ENCODE measurements at places on chromosomes 7 and 10.

DNA sequence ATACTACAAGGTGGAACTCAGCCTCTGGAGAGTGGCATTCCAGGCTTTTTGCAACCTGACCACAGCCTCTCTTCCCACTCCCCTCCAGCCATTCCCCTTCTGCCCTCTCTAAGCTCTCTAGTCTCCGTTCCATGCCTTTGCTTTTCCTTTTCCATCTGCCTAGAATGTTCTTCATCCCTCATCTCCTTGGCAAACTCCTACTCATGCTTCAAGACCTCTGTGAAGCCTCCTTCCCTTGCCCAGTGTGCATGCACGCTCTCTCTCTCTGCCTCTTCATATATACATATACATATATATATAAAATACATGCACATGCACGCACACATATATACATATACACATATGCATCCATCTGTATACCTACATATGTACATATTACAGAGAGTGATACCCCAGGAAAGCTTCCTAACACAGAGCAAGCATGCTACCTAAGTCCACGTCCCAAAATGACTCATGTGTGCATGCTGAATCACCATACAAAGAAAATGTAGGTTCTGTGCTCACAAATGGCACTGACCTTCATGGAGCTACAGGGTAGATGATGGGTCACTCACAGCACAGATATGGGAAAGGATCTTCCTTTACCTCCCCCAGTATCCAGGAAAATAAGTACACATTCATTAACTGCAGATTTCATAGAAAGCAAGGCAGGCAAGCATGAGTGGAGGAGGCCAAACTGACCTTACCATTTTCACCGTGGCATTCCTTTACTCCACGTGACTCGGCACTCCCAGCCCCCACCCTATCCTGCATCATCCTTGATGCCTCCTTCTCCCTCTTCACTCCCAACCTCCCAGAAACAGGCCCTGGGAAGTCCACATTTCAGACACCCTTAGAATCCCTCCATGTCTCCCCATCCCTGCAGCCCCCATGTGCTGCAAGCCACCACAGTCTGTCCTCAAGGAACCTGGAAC is 238.4 kb upstream of the ZMIZ1 start:
- DNase-seq: no peak

DNA sequence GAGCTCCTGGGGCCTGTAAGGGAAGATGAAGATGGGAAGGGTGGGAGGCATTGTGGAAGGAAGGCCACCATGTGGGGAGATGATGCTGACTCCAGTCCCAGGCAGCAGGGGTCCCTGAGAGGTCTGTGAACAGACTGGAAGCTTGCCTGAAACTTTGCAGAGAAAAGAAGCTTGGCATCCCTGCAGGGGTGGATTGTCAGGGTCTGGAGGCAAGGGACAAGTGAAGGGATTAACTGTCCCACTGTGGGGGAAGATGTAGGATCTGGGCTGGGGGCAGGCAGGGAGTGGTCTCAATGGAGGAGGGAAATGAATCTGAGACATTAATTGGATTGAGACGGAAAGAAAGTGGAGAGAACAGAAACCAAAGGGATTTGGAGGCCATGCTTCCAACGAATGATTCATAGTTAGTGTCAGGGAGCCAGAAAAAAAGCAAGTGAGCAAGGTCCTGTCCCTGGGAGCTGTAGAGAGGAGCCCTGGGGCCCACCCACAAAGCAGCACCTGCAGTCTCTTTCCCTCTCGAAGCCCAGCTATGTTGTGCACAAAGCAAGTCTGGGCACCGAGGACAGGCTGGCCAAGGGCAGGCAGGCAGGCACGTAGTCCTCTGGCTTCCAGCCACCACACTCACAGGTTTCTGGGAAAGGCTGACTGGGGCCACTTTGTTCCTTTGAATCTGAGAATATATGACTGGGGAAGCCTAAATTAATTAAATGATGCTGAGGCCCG is 4.7 kb upstream of the SLC18A3 start:
- DNase-seq: no peak

DNA sequence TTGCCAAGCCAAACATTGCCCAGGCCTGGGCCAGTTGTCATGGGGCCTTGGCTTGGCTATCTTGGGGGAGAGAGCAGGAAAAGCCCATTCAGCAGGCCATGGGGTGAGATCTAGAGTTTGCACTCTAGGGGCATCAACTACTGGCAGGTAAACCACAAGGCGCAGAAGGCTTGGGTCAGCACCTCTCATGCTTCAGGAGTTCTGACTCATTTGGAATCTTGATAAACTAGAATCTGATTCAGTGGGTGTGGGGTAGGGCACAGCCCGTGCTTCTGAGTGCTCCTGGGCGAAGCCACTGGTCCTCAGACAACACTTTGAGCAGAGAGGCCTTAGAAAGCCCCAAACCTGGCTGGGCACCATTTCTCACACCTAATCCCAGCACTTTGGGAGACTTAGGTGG is 81.1 kb downstream of the RGS10 start:
- no peak for DNase-seq

DNA sequence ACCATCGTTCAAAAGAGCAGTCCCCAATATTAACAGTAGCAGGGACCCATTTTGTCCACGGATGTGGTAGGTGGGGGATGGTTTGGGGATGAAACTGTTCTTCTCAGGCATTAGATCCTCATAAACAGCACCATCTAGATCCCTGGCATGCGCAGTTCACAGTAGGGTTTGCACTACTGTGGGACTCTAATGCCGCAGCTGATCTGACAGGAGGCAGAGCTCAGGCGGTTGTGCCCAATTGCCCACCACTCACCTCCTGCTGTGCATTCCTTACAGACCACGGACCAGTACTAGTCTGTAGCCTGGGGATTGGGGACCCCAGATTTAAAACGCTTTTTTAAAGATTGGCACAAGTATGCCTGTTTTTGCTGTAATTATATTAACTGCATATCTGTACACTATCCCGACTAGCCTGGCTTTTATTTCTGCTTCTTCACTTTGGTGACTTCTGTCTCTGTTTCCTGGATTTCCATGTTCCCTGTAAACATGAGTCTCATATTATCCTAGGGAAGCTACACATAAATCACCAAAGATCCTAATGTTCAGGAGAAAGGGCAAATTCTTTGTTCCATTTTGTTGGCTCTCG is 163.3 kb upstream of the AKR1E2 start:
- DNase-seq: no peak

DNA sequence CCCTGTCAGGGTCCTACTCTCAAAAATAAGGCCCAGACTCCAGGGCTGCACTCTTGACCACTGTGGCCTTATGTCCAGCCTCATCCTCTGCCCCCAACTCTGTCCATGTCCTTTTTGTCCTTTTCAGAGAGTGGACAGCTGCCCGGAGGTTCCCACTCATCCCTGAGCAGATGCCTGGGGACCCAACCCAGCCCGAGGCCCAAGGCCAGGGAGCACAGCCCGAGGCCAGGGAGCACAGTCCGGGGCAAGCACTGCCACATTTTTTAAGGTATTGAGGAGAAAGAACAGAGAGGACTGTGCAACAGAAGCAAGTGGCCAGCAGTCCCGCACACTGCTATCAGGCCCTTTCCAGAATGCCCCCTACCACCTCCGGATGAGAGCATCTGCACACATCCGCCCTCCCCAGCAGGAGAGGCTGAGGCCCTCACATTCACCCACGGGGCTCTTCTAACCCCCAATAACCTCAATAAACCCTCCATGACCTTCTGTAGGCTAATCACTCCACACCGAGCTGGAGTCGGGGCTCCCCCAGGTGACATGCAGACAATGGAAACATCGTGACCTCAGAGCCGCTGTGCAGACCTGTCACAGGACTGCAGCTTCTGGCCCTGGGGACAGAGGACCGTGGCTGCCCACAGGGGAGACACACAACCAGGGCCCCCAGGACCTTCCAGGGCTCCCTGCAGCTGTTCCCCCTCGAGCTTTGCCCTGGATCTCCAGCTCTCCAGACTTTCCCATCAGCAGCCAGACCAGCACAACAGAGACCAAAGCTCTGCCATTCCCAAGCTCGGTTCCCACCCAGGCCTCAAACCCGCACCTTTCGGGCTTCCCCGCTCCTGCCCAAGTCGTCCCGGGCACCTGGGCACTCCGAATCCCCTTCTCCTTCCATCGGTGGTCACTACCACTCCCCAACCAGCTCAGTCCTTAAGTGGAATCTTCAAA is 51.4 kb downstream of the CAMK2B start:
- DNase-seq: no peak

DNA sequence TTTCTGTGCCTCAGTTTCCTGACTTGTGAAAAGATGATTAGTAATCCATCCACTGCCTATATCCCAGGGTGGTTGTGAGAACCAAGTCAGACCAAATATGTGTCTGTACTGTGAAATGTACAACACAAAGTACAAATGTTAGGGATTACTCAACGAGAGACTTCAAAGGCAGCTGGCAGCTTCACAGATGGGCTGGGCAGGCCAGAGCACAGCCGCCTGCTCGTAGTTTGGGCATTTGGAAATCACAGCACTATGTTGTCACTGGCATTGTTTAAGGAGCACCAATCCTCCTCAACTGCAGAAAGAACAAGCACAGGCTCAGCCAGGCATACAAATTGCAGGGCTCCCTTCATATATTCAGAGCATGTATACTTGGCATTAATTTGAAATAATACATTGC is 64.5 kb upstream of the C10orf90 start:
- no peak for DNase-seq

Data from CD4-positive, alpha-beta T cell treated with Interleukin-12 subunit alpha and Interleukin-12 subunit beta, for 1 hour (primary cell).